ENCODE measurements at places on chromosomes 3 and 15. TPM values are rescaled to one million over a fixed set of nuclear protein-coding genes. Genes with fewer than 3 reads are reported as not detected.

DNA sequence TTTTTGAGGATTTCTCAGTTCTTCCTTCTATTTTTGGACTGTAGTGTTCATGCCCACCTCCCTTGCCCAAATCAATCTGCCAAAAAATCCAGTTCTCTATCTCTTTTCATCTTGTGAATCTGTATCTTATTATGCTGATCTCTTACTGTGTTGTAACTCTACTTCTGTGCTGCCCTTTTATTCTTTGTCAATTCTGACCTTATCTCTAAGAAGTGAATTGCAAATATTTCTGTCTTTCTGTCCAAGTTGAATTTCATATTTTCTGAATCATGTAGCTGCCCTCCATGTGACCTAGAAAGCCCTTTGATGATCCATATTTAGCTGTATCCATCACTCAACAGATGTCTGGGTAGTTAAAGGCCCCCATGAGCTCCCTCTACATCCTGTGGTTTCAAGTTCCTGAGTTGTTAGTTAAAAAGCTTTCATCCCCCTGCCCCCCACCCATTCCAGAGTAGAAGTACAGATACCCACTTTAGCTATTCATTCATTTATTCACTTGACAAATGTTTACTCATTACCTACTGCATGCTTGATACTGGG, 33.6 kb upstream of the ETV5 start:
- H3K27ac ChIP-seq = no peak overlapping the region
- H3K36me3 ChIP-seq = no peaks in the 10 kb centered on the region
- no peaks in the 10 kb centered on the region for H3K4me1 ChIP-seq
- DNase-seq = no peak
- H3K4me3 ChIP-seq = no peak overlapping the region

DNA sequence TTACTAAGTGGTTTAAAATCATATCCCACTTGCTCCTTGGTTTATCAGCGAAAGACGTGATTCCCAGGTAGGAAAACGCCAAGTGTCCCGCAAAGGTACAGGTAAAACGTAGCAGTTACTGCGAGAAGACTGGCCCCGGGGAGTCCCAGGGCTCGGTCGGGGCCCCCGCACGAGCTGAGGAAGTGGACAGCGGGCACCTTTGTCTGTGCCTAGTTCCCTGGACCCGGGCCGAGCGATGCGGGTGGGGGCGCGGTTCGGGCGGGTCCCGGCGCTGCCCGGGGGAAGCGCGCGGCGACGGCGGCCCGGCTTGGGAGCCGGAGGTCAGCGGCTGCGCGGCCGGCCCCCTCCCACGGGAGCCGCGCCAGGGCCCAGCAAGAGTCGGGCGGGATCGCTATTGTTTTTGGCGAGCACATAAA, 864 bp upstream of the NEO1 start:
- H3K27ac ChIP-seq = peak overlapping the region; percentile 72
- no peaks in the 10 kb centered on the region for H3K36me3 ChIP-seq
- H3K4me1 ChIP-seq = peaks cover 2% of the 10 kb centered on the region

- no peak for DNase-seq
- H3K27ac ChIP-seq = no peak overlapping the region
- no peaks in the 10 kb centered on the region for H3K4me1 ChIP-seq
- no peak overlapping the region for H3K4me3 ChIP-seq
- no peaks in the 10 kb centered on the region for H3K36me3 ChIP-seq
Observed at GRCh38 chr3:3532508-3532907, 266.7 kb upstream of the LRRN1 start.

- no peaks in the 10 kb centered on the region for H3K36me3 ChIP-seq
- DNase-seq = no peak
- no peak overlapping the region for H3K4me3 ChIP-seq
- H3K27me3 ChIP-seq = no peaks in the 10 kb centered on the region
Observed at GRCh38 chr3:129304962-129305222, 26.2 kb downstream of the HMCES start.

DNA sequence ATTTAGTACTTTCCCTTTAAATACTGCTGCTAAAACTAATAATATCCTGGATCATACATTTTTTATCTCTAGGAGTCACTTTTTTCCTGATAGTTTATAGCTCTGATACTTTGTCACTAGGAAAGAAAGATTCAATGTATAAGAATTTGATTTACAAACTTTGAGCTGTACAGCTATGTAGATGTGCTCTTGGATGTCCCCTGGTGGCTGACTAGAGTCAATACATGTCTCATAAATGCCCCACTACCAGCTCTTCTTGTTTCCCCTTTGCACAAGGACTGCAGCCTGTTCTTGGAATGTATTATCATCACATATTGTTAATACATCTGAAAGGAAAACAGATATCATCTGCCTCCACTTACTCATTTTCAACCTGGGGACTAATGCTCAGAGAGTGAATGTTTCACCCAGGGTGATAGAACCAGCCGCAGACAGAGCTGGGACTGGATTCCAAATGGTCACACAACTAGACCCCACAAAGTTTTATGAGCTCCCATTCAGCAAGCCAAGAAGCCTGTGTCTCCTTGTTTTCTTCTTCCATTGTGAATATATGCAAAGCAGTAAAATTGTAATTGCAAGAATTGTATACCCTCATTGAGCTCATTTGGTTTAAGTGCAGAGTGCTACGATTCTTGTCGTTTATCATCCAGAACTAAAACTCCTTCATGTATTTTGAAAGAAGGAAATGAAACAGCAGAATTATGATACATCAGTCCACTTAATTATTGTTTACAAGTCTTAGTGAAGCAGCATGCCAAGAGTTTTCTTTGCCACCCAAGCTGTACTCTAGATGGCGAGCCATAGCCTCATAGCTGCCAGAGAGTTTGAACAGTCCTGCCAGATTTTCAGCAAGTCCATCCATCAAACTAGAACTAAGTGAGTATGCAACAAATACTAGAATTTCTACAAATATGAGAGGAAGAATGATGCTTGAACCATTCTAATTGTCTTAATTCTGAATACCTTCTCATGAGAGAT, 261.6 kb upstream of the LMCD1 start:
- no peaks in the 10 kb centered on the region for H3K36me3 ChIP-seq
- no peaks in the 10 kb centered on the region for H3K4me1 ChIP-seq
- DNase-seq = no peak
- H3K27me3 ChIP-seq = no peaks in the 10 kb centered on the region

DNA sequence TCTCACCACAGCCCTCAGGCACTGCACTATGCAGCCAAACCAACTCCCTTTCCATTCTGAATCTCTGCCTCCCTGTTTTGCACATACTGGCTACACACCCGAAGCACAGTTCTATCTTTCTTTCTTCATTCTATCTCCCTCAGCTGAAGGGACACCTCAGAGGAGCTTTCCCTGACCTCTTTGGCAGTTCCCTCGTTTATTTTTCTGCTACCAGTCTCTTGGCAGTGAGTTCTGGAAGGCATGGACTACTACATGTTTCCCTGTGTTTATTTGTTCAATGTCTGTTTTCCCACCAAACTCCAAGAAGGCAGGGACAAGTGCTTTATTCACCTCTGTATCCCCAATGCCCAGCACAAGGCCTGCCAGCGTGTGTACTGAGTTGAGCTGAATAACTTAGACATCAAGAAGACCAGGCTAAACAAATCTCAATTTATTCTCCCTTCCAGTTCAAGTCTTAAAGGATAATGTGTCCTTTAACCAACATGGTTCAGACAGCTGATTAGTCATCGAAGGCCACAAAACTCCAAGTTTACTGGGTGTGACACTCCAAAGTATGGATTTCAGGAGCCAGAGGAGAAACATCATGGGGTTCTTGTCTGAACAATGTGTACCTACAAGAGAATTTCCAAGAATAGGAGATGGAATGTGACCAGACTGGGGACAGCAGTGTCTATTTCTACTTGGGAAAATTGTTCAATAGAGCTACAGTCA, 260.1 kb upstream of the CTNNB1 start:
- peaks cover 2% of the 10 kb centered on the region for H3K4me1 ChIP-seq
- DNase-seq = no peak
- no peak overlapping the region for H3K4me3 ChIP-seq
- no peaks in the 10 kb centered on the region for H3K36me3 ChIP-seq
- H3K27ac ChIP-seq = no peak overlapping the region
- H3K27me3 ChIP-seq = no peaks in the 10 kb centered on the region

- H3K4me1 ChIP-seq = no peaks in the 10 kb centered on the region
- DNase-seq = no peak
- no peak overlapping the region for H3K4me3 ChIP-seq
- H3K27me3 ChIP-seq = no peaks in the 10 kb centered on the region
- H3K36me3 ChIP-seq = no peaks in the 10 kb centered on the region
Observed at GRCh38 chr3:33488246-33488645, 48.0 kb upstream of the UBP1 start.

- no peaks in the 10 kb centered on the region for H3K4me1 ChIP-seq
- no peak for DNase-seq
- H3K27ac ChIP-seq = no peak overlapping the region
- H3K27me3 ChIP-seq = no peaks in the 10 kb centered on the region
Observed at GRCh38 chr3:88195951-88196434, 46.2 kb downstream of the C3orf38 start.

- peak; percentile 17 for DNase-seq
- H3K27me3 ChIP-seq = no peaks in the 10 kb centered on the region
- H3K4me3 ChIP-seq = no peak overlapping the region
- H3K4me1 ChIP-seq = peaks cover 2% of the 10 kb centered on the region
- H3K27ac ChIP-seq = no peak overlapping the region
- no peaks in the 10 kb centered on the region for H3K36me3 ChIP-seq
Observed at GRCh38 chr3:13494463-13495350, 14.6 kb downstream of the HDAC11 start.

DNA sequence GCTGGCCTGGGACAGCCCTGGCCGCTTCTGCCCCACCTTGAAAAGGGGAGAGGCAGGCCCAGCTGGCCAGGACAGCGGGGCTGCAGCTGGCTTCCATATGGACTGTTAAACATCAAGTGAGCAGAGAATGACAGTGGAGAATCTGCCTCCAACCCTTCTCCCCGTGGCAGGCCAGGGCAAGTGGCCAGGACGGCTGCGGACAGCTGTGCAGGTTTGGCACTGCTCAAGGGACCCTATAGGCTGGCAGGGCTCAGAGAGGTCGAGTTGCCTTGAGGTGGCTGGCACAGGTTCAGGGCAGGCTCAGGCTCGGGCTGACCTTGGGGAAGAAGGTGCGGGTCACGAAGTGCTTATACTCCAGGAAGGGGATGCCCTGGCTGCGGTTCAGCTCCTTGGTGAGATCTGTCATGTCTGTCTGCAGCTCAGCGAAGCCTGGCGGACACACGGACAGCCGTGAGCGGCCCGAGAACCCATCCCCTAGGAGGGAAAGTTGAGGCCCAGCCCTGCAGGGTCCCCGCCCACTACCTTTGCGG, 24.3 kb downstream of the H1-8 start:
- H3K36me3 ChIP-seq = no peaks in the 10 kb centered on the region
- peaks cover 9% of the 10 kb centered on the region for H3K4me1 ChIP-seq
- no peak for DNase-seq

DNA sequence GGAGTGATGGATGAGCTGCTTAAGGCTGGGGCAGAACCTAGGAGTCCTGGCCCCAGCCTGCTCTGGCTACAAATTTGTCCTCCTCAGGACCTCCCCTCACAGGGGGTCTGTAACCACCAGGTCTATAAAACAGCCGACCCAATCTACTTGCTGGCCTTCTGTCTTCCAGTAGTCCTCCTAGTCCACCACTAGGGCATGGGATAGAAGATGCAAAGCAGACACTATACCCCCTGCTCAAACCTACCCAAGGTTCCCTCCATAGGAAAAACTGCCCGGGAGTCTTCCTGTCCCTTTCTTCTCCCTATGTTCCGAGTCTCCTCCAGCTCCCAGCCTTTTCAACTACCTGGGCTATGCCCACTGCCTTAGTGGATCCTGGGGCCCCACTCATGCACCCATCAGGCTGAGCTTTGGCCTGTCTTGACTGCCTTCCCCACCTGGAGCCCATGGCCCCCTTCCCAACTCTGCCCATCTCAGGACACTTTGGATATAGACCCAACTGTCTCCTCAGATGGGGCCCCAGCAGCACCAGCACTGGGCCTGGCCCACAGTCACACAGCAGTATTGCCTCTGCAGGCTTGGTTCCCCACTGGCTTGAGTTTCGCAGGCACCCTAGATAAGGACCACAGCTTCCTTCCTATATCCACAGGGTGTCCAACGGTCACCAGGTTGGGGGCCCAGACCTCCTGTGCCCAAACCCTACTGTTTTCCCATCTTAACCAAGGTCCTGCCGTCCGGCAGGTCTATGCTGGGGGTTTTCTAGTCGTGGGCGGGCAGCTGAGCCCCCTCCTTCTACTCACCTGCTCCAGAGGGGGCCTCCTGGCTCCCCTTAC, 1.1 kb downstream of the HYAL3 start:
- H3K27ac ChIP-seq = peak overlapping the region; percentile 52
- no peaks in the 10 kb centered on the region for H3K36me3 ChIP-seq
- DNase-seq = peak; percentile 51

- H3K36me3 ChIP-seq = no peaks in the 10 kb centered on the region
- no peaks in the 10 kb centered on the region for H3K4me1 ChIP-seq
- H3K27ac ChIP-seq = no peak overlapping the region
- H3K4me3 ChIP-seq = no peak overlapping the region
- no peaks in the 10 kb centered on the region for H3K27me3 ChIP-seq
Observed at GRCh38 chr15:81780966-81781365, 264.9 kb downstream of the MEX3B start.

GRCh38 chr3:116824208-116824607, 114.6 kb downstream of the TUSC7 start:
- DNase-seq = no peak
- H3K4me1 ChIP-seq = no peaks in the 10 kb centered on the region
- H3K4me3 ChIP-seq = no peak overlapping the region
- no peaks in the 10 kb centered on the region for H3K36me3 ChIP-seq

DNA sequence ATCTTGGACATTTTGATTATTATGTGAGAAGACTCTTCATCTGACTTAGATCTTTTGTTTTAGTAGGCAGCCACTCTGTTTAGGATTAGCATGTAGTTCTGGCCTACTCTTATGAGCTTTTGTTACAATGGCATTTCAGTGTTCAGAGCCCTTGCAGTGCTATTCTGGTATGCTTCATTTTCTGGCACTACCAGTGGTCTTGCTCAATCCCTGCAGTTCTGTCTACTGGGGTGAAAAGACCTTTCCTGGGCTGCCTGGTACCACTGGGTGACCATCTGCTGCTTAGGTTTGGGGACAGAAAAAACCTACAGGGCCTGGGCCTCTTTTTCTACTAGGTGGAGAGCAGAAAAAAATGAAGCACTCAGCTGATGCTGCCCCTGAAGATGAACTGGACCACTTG, 42.5 kb downstream of the IL16 start:
- H3K4me3 ChIP-seq = no peak overlapping the region
- no peaks in the 10 kb centered on the region for H3K27me3 ChIP-seq
- no peak overlapping the region for H3K27ac ChIP-seq
- no peaks in the 10 kb centered on the region for H3K4me1 ChIP-seq
- H3K36me3 ChIP-seq = no peaks in the 10 kb centered on the region

DNA sequence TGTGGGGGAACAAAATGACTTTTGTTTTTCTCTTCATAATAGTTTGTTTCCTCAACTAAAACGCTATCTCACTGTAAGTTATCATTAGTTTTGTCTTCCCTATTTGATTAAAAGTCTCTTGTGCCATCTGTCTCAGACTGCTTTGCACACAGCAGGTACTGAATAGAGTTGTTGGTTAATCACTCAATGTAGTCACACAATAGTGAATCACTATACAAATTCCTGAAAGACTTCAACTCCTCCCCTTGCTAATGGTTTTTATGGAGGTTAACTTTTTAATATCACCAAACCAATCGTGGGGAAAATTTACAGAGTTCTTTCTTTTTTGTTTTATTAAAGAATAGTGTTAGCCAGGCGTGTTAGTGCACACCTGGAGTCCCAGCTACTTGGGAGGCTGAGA, 2.6 kb upstream of the NGLY1 start:
- DNase-seq = no peak
- H3K27me3 ChIP-seq = no peaks in the 10 kb centered on the region
- H3K27ac ChIP-seq = no peak overlapping the region
- H3K36me3 ChIP-seq = no peaks in the 10 kb centered on the region

The MST1R gene
- 1.8 TPM for polyA plus RNA-seq

The SERPINI1 gene
- polyA plus RNA-seq = 11.6 TPM

The RTP1 gene
- not detected for polyA plus RNA-seq

The CAV3 gene
- not detected for polyA plus RNA-seq

The ZNF620 gene
- polyA plus RNA-seq = 3.1 TPM

The PPARG gene
- polyA plus RNA-seq = 28.6 TPM

The IMPG2 gene
- 0.06 TPM for polyA plus RNA-seq
